ENCODE measurements at places on chromosomes 7 and 10.

DNA sequence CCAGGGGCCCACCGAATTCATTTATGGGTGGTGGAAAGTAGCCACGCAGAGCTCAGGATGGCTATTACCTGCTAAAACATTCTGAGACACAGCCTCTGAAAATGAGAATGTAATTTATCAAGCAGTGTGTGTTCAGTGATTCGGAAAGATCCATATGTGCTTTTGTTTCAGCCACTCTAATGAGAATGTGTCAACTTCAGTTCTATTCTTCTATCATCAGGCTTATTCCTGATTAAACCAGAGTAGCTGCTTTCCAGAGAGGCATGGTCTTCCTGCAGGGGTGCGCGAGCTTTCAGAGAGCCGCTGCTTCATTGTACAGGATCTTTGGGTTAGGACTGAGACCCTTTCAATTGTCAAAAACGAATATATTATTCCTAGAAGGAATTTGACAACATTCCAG lies 167.6 kb downstream of the OTUD1 start:
- DNase-seq = no peak

DNA sequence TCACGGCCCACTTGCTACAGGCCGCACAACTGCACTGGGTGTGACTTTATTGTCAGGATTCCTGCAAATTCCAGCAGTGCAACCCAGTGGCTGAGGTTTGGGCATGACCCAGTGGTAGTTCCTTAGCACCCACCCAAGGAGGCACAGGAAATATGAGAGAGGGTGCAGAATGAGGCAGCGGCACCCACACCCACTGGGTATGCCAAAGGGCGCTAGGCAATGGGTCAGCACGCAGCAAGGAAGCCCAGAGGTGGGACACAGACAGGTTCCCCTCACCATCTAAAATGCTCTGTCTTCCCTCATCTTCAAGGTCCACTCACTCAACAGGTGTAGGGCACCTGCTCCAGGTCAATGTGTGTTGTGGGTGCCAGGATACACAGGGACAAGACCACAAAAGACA lies 357.8 kb upstream of the MKI67 start:
- DNase-seq = no peak

DNA sequence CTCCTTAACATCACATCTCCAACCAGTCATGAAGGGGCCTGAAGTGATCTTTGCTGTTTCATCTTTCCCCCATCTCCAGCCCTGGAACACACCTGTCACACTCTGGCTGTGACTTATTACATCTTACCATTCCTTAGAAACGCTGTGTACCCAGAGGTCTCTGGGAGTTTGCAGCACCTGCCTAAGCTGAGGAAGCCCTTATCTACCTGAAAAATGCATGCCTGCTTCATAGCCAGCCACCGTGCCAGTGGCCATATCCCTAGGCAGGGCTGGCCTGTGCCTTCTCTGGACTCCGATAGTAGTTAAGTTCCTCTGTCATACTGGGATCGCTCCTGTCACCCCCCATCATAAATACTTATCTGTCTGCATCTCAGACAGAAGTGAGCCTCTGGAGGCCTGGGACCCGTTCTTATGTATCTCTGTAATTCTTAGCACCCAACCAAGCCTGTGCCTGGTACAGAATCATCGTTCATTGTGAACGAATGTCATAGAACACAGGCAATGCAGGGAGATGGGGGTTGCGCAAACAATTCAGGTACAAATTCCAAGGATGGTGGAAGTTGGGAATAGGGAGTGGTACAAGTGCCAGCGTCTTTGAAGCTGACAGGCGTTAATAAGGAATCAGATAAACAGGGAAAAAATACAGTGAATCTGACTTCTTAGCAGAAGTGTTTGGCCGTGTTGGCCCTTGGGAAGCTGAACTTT lies 254.6 kb downstream of the CAMK1D start:
- no peak for DNase-seq

DNA sequence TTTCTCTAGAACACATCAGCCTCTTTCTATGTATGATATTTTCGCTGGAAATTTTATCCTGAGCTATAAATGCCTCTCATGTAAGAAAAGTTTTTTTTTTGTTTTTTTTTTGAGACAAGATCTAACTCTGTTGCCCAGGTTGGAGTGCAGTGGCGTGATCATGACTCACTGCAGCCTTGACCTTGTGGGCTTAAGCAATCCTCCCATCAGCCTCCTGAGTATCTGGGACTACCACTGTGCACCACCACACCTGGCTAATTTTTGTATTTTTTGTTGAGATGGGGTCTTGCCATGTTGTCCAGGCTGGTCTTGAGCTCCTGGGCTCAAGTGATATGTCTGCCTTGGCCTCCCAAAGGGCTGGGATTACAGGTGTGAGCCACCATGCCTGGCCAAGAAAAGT lies 80.4 kb downstream of the ADK start:
- DNase-seq = no peak

GRCh38 chr7:5199841-5200240 lies 9.8 kb downstream of the WIPI2 start:
- no peak for DNase-seq

- DNase-seq = no peak
Measured at GRCh38 chr7:27145914-27146412, 1.6 kb downstream of the HOXA6 start.

GRCh38 chr10:6153845-6154244 lies 48.9 kb upstream of the PFKFB3 start:
- DNase-seq = no peak

- DNase-seq = no peak
Measured at GRCh38 chr7:139918480-139918879, 89.4 kb downstream of the TBXAS1 start.

DNA sequence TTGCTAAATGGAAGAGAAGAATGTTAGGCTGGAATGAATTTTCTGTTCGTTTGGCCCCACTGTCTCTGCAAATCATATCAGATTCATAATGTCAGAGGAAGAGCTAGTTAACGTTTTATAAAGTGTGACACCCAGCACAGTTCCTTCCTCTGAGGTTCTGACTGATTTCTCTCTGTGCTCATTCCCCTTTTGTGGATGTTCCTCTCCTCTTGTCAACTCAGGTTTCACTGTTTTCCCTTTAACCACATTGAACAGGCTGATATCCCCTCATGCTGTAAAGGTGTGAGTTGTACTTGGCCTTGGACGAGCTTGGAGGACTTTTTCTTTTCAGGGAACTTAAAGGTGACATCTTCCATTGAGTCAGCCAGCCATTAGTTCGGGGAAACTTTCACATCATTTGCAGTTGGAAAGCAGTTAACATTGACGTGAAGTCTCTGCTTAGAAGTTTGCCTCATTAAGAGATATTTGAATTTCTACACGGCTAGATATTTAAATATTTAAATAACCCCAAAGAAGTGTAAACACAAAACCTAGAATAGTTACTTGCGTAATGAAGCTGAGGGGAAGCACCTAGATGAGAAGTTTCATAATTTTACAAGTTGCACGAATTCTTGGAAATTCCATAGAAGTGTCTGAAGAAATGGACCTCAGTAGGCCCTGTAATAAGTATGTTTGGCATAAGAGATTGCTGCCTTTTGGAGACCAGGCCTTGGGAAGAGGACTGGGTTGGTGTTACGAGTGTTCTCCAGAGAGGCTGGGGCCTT lies 101.5 kb upstream of the EGR2 start:
- no peak for DNase-seq

DNA sequence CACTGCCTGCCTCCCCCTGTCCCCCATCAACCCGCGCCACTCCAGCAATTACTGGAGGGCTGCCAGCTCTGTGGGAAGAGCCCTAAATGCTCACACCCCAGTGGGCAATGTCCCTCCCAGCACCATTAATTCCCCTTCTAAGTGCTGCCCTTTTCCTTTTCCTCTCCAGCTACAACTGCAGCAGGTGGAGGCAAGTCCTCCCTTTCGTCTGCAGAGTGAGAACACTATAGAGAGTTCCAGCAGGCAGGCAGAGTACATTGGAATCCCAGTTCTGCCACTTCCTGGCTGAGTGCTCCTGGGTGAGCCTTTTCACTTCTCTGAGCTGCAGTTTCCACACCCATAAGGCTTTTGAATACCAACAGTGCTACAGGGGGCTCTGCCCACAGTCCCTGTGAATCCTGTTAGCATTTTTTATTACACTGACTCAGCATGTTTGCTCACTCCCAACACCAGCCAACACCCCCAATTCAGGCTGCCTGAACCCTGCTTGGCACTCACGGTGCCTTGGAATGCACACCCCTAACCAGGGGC lies 447.0 kb downstream of the GRID1 start:
- DNase-seq = no peak

- no peak for DNase-seq
Measured at GRCh38 chr10:110775406-110775805, 96.3 kb upstream of the PDCD4 start.

All from activated naive CD4-positive, alpha-beta T cell treated with anti-CD3 and anti-CD28 coated beads, Interleukin-2, amount 50 U/mL, for 72 hours (primary cell).